AG10803 (cell line): ENCODE measurements at places on chromosomes 6 and 20.

DNA sequence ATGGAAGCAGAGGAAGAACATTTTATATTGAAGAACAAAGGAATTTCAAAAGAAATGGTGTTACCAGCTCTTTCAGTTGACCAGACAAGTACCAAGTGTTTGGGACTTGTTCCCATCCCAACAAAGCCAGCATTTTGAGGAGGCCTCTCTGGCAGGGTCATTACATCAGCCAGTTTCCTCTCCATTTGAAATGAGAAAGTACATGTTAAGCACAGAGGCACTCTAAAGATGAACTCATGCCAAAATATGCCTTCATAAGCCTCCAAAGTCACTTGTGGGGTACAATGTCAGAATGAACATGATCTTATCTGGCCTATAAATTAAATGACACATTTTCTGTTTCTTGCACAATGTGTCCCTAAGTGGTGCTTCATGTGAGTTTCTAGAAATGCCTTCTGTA is 223.9 kb downstream of the PRL start:
- peak; percentile 63 for DNase-seq

GRCh38 chr20:53914781-53915445 is 155.5 kb downstream of the BCAS1 start:
- no peak for DNase-seq

- DNase-seq = no peak
These were observed 38.0 kb downstream of the EZR start for GRCh38 chr6:158780988-158781691.

DNA sequence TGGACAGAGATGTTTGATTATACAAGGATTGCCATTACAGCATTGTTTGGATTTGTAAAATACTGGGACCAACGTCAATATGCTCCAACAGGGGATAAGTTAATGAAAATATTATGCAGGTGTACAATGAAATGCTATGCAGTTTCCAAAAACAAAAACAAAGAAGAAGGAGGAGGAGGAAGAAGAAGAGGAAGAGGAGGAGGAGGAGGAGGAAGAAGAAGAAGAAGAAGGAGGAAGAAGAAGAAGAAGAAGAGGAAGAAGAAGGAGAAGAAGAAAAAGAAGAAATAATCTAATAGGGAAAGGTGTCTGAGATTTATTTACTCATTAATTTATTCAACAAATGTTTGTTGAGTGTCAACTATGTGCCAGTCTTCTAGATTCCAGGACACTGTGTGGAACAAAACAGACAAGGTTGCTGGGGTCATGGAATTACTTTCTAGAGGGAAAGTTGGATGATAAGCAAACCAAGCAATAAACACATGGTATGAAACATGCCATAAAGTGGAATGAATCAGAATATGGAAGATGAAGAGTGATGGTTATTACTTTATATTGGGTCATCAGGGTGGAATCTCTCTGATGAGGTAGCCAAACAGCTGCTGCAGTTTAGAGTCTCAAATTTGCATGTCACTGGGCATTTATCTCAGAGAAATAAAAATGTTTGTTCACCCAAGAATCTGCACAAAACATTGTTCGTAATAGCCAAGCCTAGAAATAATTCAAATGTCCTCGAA is 6.3 kb upstream of the TRIM27 start:
- DNase-seq = peak; percentile 37

DNA sequence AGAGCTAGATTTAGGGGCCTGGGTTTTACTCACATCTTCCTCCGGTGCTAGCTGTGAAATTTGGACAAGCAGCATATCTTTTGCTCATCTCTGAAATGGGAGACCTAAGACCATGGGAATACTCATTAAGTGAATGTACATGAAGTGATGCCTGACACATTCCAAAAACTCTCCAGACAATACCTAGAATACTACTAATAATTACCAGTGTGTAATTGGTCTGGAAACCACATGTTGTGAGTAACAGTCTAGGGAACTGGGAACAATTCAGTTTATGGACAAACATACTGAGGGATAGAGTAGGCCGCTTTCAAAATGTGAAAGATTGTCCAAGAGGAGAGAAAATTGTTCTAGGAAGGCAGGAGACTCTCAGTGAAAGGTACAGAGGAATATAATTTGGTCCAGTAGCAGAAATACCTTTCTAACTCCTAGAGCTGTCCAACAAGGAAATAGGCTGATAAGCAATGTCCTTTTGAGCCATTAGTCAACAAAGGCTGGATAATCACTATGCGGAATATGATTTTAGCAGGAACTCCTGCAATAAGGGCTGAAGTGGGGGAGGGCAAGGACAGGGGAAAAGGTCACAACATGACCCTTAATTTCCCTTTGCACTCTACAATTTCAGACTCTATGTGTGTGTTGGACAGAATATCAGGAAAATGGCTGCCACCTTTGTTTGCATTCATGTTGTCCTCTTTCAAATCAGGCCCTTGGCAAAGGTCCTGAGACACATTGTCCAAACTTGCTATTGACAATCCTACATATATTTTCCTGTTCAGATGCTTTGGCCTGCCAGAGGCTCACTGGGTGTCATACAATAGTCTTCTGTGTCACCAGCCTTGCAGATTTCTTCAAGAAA is 315.4 kb downstream of the PLCB1 start:
- DNase-seq = peak; percentile 19

GRCh38 chr6:144008120-144008811 is at the start of gene PLAGL1:
TSS of gene PLAGL1 (minus strand) at chr6:144008259. CDS start at chr6:143948136, 60,123 bp downstream.
- DNase-seq = peak; percentile 74
